Activated CD4-positive, alpha-beta memory T cell treated with anti-CD3 and anti-CD28 coated beads, Interleukin-2, amount 10 ng/mL, durations not matched to agents 7 days and 5 days (primary cell): ENCODE measurements at places on chromosomes 2 and 18. TPM values are rescaled to one million over a fixed set of nuclear protein-coding genes. Genes with fewer than 3 reads are reported as not detected.

GRCh38 chr2:6499691-6500090 lies 366.0 kb downstream of the CMPK2 start:
- no peaks in the 10 kb centered on the region for H3K36me3 ChIP-seq
- no peak overlapping the region for H3K4me3 ChIP-seq
- H3K4me1 ChIP-seq, result no peaks in the 10 kb centered on the region
- DNase-seq, result no peak

DNA sequence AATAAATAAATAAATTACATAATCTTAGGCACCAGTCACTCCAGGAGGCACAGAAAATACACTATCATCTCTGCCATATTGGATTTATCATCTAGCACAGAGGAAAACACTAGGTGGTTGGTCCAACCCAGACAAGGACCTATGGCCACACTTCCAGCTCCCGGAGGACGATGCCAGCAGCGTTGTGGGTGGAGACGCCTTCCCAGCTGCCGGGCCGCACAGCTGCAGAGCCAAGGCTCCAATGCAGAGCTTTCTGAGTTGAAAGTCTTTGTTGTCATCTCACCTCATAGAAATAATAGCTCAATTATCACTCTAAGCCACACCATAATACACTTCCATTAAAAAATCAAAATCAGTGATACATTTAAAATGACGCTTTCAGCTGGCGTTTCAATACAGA lies 457.1 kb upstream of the SALL3 start:
- H3K36me3 ChIP-seq, result no peaks in the 10 kb centered on the region
- H3K27ac ChIP-seq, result no peak overlapping the region
- no peak for DNase-seq
- H3K27me3 ChIP-seq, result no peaks in the 10 kb centered on the region
- H3K4me1 ChIP-seq, result no peaks in the 10 kb centered on the region
- H3K4me3 ChIP-seq, result no peak overlapping the region

DNA sequence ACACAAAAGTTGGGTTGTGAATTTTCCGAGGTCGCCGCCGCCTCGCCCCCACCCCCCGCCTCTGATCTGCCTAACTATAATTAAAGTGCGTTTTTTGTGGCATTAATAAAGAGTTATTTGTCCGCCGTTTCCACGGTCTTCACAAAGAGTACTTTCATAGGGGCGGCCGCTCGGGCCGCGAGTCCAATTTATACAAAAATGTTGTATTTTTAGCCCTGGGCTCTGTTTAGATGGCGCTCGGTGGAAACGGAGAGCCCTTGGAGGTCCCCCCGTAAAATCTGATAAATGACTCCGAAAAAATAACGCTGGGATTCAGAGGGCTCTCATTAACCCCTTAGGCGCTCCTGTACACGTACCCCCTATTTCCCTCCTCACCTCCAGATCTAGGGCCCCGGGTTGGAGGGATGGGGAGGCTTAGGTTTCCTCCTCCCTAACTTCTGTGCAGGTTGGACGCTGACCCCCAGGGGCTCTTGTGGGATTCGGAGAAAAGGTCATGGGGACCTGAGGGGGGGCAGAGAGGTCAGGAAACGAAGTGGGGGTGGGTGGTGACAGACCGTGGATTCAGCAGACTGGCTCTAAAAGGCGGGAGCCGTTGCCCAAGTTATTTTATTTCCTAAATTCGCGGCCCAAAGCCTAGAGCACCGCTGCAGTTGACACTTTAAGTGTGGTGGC lies 1.9 kb downstream of the CYP26B1 start:
- peaks cover 6% of the 10 kb centered on the region for H3K36me3 ChIP-seq
- peaks cover 63% of the 10 kb centered on the region for H3K27me3 ChIP-seq
- peaks cover 34% of the 10 kb centered on the region for H3K4me1 ChIP-seq
- H3K4me3 ChIP-seq, result peak overlapping the region; percentile 3
- H3K27ac ChIP-seq, result no peak overlapping the region

DNA sequence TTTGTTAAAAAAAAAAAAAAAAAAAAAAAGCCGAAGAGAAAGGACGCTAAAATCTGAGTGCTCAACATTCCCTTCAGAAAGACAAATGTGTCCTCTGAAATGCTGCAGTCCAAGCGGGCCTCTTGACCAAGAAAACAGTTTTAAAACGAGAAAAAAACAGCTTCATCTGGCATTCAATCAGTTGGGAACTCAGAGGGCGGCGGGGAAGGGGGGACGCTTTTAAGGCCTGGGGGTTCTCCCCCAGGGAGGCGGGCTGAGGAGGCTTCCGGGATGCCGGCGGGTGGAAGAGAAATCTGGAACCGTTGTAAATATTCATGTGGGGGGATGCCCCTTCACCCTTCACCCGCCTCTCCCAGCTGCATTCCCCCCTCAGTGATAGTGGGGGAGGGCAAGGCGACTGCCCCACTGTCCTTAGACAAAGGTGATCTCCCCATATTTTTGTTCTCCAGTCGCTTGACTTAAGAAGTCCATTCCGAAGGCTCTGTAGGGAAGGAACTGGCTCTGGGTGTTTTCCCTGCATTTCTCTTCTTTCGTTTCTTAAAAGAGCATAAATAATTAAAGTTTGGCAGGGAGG lies 3.3 kb upstream of the HOXD11 start:
- H3K27ac ChIP-seq, result no peak overlapping the region
- H3K36me3 ChIP-seq, result peaks cover 5% of the 10 kb centered on the region
- H3K27me3 ChIP-seq, result peaks cover 83% of the 10 kb centered on the region
- H3K4me1 ChIP-seq, result peaks cover 6% of the 10 kb centered on the region
- no peak overlapping the region for H3K4me3 ChIP-seq

Gene ABCB11
- total RNA-seq, result not detected

Gene PELI1
- total RNA-seq, result 44.9 TPM

- H3K4me1 ChIP-seq, result no peaks in the 10 kb centered on the region
- H3K36me3 ChIP-seq, result no peaks in the 10 kb centered on the region
- DNase-seq, result no peak
- no peak overlapping the region for H3K27ac ChIP-seq
- H3K27me3 ChIP-seq, result no peaks in the 10 kb centered on the region
These were observed 40.1 kb upstream of the GBX2 start for GRCh38 chr2:236208019-236208926.

Gene BOK
- total RNA-seq, result 0.15 TPM

DNA sequence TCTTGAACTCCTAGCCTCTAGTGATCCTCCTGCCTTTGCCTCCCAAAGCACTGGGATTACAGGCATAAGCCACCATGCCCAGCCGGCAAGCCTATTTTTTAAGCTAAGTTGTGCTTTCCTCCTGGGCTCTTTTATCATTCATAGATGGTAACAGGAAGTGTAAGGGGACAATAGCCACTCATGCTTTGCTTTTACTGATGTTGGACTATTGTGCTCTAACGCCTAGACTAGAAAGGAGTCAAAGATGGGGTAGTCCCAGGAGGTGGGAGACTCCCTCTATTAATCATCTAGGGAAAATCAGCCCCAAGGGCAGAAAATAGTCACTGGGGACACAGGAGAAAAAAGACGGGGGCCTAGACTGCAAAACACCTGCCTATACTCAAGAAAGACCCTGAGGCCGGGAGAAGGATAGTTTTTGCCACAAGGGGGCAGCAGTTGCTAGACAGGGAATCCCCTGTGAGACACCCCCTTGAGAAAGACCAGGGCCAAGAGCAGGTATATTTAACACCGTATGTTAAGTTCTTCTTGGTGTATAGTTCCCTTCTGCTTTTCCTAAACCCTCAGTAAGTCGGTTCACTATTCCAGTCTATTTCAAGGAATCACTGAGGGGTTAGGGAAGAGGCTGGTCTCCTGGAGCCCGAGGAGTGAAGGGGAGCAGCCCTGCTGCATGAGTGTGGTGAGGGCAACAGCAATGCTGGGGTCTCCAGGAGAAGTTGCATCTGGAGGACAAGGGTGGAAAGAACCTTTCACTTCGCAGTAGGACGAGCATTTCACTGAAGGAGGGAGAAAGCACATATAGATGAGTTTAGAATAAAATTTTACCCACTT lies 2.1 kb upstream of the CXCR1 start:
- peaks cover 4% of the 10 kb centered on the region for H3K36me3 ChIP-seq
- no peak overlapping the region for H3K27ac ChIP-seq
- peaks cover 36% of the 10 kb centered on the region for H3K4me1 ChIP-seq
- DNase-seq, result peak; percentile 67
- no peak overlapping the region for H3K4me3 ChIP-seq

DNA sequence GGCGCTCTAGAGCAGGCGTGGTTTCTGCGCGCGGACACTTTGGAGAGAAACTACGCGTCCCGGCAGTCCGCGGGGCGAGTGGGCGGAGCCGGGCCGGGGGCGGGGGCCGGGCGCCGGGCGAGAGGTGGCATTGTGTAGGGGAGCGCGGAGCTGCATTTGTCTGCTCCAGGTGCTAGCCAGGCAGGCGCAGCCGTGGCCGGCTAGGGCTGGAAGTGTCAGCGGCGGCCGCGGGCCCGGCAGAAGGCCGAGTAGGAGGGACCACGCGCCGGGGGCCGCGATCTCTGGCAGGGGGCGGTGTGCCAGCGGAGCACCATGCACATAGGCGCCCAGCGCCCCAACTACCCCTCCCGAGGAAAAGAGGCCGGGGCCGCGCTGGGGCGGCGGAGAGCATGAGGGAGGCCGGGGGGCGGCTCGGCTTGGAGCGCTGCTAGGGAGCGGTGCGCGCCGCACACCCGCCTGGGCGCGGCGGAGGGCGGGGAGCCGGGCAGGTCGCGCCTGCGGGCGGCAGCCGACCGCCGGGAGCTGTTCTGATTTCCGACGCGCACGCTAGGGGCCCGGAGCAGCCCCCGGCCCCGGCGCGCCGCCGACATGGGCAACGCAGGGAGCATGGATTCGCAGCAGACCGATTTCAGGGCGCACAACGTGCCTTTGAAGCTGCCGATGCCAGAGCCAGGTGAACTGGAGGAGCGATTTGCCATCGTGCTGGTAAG lies at the start of gene FMNL2:
FMNL2 (plus strand) TSS at position 159 of the 710 bp plus-strand sequence.
- peaks cover 50% of the 10 kb centered on the region for H3K27me3 ChIP-seq
- DNase-seq, result peak; percentile 52
- H3K4me3 ChIP-seq, result peak within 1 kb of the TSS; percentile 69
- H3K27ac ChIP-seq, result no peak within 1 kb of the TSS

GRCh38 chr18:22452226-22452668 lies 34.5 kb upstream of the CTAGE1 start:
- no peak overlapping the region for H3K4me3 ChIP-seq
- H3K36me3 ChIP-seq, result no peaks in the 10 kb centered on the region
- H3K27ac ChIP-seq, result no peak overlapping the region
- no peak for DNase-seq

GRCh38 chr2:100281521-100282438 lies 40.5 kb downstream of the LONRF2 start:
- H3K4me3 ChIP-seq, result no peak overlapping the region
- no peaks in the 10 kb centered on the region for H3K36me3 ChIP-seq
- peaks cover 31% of the 10 kb centered on the region for H3K4me1 ChIP-seq
- H3K27me3 ChIP-seq, result peaks cover 23% of the 10 kb centered on the region

DNA sequence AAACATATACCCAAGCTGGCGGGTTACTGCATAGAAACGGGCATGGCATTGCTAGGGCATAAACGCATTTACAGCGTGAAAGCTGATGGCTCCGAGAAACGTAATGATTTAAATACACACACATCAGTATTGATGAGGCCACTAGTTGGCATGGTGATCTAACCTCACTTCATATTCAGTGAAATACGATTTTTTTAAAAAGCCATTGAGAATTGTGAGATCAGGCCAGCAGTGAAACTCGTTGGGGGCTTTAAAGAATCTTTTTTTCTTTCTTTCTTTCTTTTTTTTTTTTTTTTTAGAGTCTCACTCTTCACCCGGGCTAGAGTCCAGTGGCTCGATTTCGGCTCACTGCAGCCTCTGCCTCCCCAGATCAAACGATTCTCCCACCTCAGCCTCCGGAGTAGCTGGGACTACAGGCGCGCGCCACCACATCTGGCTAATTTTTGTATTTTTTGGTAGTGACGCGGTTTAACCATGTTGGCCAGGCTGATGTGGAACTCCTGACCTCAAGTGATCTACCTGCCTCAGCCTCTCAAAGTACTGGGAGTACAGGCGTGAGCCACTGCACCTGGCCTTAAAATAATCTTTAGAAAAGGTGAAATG lies 2.4 kb upstream of the SMAD7 start:
- DNase-seq, result no peak
- peaks cover 14% of the 10 kb centered on the region for H3K36me3 ChIP-seq
- peak overlapping the region; percentile 81 for H3K4me3 ChIP-seq
- H3K27me3 ChIP-seq, result no peaks in the 10 kb centered on the region
- H3K4me1 ChIP-seq, result peaks cover 35% of the 10 kb centered on the region

Gene GATA6
- not detected for total RNA-seq
